Peyer's patch (tissue), 4 donors: ENCODE measurements at places on chromosomes 3 and 15.

DNA sequence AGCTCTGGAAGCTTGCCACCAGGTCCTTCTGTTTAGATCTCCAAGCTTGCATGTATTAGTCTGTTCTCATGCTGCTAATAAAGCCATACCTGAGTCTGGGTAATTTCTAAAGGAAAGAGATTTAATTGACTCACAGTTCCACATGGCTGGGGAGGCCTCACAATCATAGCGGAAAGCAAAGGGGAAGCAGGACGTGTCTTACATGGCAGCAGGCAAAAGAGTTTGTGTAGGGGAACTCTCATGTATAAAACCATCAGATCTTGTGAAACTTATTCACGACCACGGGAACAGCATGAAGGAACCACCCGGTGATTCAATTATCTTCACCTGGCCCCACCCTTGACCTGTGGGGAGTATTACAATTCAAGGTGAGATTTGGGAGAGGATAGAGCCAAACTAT, 147.0 kb upstream of the PROK2 start:
- H3K36me3 ChIP-seq: no peaks in the 10 kb centered on the region
- no peak for DNase-seq
- no peaks in the 10 kb centered on the region for H3K27me3 ChIP-seq

- H3K27me3 ChIP-seq: no peaks in the 10 kb centered on the region
- H3K4me3 ChIP-seq: no peak overlapping the region
- no peaks in the 10 kb centered on the region for H3K4me1 ChIP-seq
- no peak overlapping the region for H3K27ac ChIP-seq
- DNase-seq: no peak
- no peaks in the 10 kb centered on the region for H3K36me3 ChIP-seq
Observed at GRCh38 chr15:91116113-91117067, 16.3 kb downstream of the SV2B start.

- no peak for DNase-seq
- H3K4me3 ChIP-seq: no peak overlapping the region
- H3K36me3 ChIP-seq: no peaks in the 10 kb centered on the region
- no peaks in the 10 kb centered on the region for H3K27me3 ChIP-seq
- no peaks in the 10 kb centered on the region for H3K4me1 ChIP-seq
Observed at GRCh38 chr3:23991306-23991682, 46.2 kb downstream of the NR1D2 start.

- no peaks in the 10 kb centered on the region for H3K4me1 ChIP-seq
- DNase-seq: no peak
- H3K36me3 ChIP-seq: no peaks in the 10 kb centered on the region
- H3K27me3 ChIP-seq: no peaks in the 10 kb centered on the region
- H3K27ac ChIP-seq: peak overlapping the region; percentile 46
Observed at GRCh38 chr15:45168751-45169551, 18.8 kb downstream of the SHF start.

DNA sequence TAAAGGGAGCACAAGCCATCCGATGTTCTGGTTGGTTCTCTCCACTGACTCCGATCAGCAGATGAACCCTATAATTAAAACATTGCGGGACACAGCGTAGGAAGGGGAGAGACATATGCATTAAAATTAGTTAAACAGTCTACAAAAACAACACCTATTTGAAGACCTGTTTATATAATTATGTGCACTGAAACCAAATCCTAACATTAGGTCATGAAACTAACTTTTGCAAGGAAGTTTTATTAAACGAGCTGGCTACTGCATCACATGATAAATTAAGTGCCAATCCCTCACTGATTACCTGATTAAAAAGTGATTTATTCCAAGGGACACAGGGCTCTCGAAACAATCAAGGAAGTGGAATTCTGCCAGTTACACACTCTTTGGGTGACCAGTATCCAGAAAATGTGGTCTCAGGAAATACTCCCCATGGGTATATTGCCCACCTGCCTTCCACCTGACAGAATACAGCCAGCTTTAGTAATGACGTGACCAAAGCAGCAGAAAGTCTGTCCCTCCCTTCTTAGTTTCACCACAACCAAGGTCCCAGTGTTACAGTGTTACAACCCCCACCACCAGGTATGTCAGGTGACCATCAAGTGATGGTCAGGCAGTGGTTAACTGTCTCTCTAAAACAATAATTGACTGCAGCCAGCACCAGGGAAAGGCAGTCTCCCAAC, 69.5 kb downstream of the HERC1 start:
- no peaks in the 10 kb centered on the region for H3K36me3 ChIP-seq
- H3K27me3 ChIP-seq: no peaks in the 10 kb centered on the region
- no peak overlapping the region for H3K27ac ChIP-seq

DNA sequence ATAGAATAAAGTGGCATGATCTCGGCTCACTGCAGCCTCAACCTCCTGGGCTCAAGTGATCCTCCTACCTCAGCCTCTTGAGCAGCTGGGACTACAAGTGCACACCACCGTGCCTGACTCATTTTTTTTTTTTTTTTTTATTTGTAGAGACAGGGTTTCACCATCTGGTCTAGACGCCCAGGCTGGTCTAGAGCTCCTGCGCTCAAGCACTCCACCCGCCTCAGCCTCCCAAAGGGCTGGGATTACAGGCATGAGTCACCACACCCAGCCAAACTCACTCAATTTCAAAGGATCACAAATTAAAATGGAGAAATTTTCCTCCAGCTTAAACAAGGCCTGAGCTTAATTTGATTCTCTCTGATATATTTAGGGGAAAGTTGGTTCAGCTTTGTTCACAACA, 27.3 kb upstream of the NMB start:
- no peak for DNase-seq
- no peak overlapping the region for H3K4me3 ChIP-seq
- H3K27me3 ChIP-seq: no peaks in the 10 kb centered on the region
- H3K4me1 ChIP-seq: no peaks in the 10 kb centered on the region
- peaks cover 64% of the 10 kb centered on the region for H3K36me3 ChIP-seq
- no peak overlapping the region for H3K27ac ChIP-seq

GRCh38 chr3:122697952-122698620, 17.4 kb downstream of the PARP14 start:
- H3K27ac ChIP-seq: peak overlapping the region; percentile 57
- H3K27me3 ChIP-seq: no peaks in the 10 kb centered on the region
- H3K4me3 ChIP-seq: no peak overlapping the region
- no peaks in the 10 kb centered on the region for H3K4me1 ChIP-seq
- peak; percentile 52 for DNase-seq

DNA sequence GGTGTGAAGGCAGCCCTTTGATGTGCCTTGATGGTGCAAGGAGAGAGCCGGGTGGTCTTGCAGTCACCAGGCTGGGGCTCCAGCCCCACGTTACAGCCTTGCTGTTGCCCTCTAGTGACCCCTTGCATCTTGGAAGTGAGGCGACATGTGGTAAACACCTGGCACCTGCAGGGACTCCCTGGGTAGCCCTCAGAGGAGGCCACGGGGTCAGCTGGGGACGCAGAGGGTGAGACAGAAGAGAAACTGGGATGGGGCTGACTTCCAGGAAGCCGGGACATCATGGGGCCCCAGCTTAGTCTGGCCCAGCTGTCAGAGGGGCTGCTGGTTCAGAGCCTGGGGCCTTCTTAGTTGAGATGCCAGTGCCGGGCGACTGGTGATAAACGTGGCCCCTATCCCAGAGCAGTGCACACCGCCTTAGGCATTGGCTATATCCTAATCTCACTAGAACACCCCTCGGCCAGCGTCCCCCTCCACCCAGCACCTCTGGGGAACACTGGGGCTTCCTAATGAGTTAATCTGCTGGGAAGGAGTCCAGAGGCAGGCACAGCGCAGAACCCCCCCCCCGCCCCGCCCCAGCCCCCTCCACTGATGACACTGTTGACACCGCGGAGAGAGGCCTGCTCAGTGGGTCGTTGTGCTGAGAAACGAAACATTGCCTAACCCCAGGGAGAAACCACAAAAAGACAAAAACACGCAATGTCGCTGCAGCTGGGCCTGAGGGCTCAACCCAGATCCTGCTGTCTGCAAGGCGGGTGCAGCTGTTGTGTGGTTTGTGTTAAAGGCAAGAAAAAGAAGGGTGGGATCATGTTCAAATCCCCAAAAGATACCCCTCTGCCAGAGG, 60.5 kb upstream of the KLF13 start:
- H3K36me3 ChIP-seq: no peaks in the 10 kb centered on the region
- H3K4me3 ChIP-seq: no peak overlapping the region
- H3K27me3 ChIP-seq: no peaks in the 10 kb centered on the region
- DNase-seq: no peak

GRCh38 chr15:89768071-89768500, 8.0 kb upstream of the MESP2 start:
- no peak overlapping the region for H3K4me3 ChIP-seq
- H3K27ac ChIP-seq: no peak overlapping the region
- H3K36me3 ChIP-seq: no peaks in the 10 kb centered on the region
- no peaks in the 10 kb centered on the region for H3K27me3 ChIP-seq
- DNase-seq: peak; percentile 71

GRCh38 chr3:134060561-134061385, 31.0 kb upstream of the SLCO2A1 start:
- no peaks in the 10 kb centered on the region for H3K27me3 ChIP-seq
- no peak overlapping the region for H3K27ac ChIP-seq
- H3K4me3 ChIP-seq: no peak overlapping the region

- H3K4me1 ChIP-seq: no peaks in the 10 kb centered on the region
- H3K27me3 ChIP-seq: no peaks in the 10 kb centered on the region
- H3K27ac ChIP-seq: no peak overlapping the region
- no peaks in the 10 kb centered on the region for H3K36me3 ChIP-seq
- DNase-seq: no peak
Observed at GRCh38 chr3:174023421-174023820, 625.9 kb downstream of the NLGN1 start.
